Aorta (tissue), 5 donors: ENCODE measurements at places on chromosomes 16 and 17. TPM values are rescaled to one million over a fixed set of nuclear protein-coding genes. Genes with fewer than 3 reads are reported as not detected.

The VAT1L gene
- total RNA-seq = 9.3 TPM

The CCL13 gene
- total RNA-seq = 10.4 TPM

The LRRC37A gene
- 5.1 TPM for total RNA-seq

The RHBDL1 gene
- total RNA-seq = 0.88 TPM

The TP53TG3C gene
- total RNA-seq = not detected

The C17orf78 gene
- not detected for total RNA-seq

The CD300H gene
- total RNA-seq = not detected

The KREMEN2 gene
- not detected for total RNA-seq

The TAT gene
- total RNA-seq = not detected

The DNASE1L2 gene
- total RNA-seq = 0.39 TPM

The TMEM238L gene
- not detected for total RNA-seq

The TEN1 gene
- 15.1 TPM for total RNA-seq

The TUFM gene
- 71.2 TPM for total RNA-seq

The PDIA2 gene
- not detected for total RNA-seq

GRCh38 chr16:56866955-56867830 lies 2.2 kb downstream of the SLC12A3 start:
- no peak for DNase-seq

DNA sequence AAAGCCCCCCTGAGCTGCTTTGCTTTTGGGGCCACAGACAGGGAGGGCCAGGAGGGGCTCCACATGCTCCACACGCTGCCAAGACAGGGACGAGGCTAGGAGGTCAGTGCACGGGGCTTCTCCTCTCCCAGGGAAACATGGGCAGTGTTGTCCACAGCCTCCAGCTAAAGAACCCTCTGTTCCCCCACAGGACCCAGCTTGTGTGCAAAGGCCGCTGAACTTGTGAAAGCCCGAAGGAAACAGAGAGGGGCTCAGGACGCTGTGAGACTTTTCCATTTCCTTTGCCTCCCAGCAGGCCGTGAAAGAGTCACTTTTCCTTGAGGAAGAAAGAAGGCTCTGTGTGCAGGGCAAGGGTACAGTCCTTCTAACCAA lies 9.7 kb downstream of the CDRT4 start:
- DNase-seq = no peak

GRCh38 chr16:88974080-88974915 lies 2.7 kb downstream of the CBFA2T3 start:
- DNase-seq = no peak

- DNase-seq = no peak
Measured at GRCh38 chr17:17345294-17345597, 42.1 kb downstream of the NT5M start.

GRCh38 chr16:11675561-11676511 lies 7.6 kb downstream of the SNN start:
- DNase-seq = no peak

GRCh38 chr17:79670537-79671084 lies 59.8 kb upstream of the RBFOX3 start:
- peak; percentile 35 for DNase-seq

GRCh38 chr16:84465154-84465553 lies 39.3 kb downstream of the MEAK7 start:
- DNase-seq = peak; percentile 48

DNA sequence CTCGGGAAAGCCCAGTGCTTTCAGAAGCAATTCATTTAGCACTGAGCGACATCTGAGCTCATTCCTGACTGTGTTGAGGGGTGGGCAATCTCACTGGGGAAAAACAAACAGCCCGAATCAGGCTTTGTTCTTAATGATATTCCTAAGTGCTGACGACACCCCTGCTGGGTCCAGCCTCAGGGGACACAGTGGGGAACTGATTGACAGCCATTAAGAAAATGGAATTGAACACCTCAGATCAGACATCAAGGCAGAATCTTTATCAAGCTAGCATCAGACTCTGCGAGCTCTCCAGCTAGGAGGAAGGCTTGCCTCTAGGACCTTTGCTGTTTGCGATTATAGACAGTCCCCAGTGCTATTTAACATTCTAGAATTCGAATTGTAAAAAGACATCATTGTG lies 22.5 kb upstream of the LYRM9 start:
- DNase-seq = no peak

DNA sequence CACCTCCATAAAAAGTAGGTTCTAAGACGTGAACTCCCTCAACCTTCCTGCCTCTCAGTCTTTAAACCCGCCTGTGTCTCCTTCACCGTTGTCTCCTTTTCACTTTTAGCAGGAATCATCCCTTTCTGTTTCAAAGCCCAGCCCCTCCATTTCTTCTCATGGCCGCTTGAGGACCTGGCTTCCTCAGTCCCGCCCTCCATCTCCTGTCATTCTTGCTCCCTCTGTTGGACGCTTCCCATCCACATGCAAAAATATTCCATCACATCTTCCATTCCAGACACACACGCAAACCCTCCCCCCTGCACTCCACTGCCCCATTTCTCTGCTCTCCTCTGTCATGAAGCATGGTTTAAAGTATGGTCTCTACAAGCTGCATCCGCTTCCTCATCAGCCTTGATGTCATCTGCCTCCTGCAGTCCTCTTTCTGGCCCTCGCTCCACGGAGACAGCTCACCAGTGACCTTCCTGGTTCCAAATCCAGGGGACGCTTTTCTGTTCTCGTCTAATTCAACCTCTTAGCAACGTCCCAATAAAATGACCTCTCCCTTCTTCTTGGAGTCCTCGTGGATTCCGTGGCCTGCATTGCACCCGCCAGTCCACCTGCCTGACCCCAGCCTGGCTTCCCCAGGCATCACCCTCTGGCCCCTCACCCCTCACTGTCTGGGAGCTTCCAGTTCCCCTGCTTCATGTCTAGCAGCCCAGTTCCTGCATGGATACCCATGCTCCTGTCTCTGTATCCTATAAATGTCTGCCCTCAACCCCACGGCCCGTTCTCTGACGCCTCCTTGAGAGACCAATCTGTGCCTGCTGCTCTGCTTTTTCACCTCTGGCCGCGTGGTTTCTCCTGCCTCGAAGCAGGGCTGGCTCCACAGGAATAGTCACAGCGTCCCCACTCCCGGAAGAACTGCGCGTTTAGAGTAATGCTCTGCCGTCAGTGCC lies 26.2 kb downstream of the ANKRD40 start:
- DNase-seq = no peak

DNA sequence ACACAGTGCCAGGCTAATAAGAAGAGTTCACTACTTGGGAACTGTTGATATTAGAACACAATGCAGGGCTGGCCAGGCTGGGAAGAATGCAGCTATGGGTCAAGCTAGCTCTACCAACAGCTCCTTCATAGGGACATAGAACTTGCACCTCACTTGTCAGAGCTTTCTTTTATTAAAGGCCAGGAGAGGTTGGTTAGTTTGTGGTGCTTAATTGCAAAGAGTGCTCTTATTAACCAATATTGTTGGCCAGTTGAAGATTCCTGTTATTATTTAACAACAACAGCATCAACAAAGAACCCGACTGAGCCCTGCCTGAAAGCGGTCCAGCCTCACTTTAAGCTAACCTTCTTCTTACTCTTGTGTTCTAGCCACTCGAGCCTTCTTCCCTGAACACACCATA lies 43.4 kb upstream of the ANKFN1 start:
- no peak for DNase-seq

- DNase-seq = no peak
Measured at GRCh38 chr16:22386976-22387375, 12.6 kb upstream of the CDR2 start.

DNA sequence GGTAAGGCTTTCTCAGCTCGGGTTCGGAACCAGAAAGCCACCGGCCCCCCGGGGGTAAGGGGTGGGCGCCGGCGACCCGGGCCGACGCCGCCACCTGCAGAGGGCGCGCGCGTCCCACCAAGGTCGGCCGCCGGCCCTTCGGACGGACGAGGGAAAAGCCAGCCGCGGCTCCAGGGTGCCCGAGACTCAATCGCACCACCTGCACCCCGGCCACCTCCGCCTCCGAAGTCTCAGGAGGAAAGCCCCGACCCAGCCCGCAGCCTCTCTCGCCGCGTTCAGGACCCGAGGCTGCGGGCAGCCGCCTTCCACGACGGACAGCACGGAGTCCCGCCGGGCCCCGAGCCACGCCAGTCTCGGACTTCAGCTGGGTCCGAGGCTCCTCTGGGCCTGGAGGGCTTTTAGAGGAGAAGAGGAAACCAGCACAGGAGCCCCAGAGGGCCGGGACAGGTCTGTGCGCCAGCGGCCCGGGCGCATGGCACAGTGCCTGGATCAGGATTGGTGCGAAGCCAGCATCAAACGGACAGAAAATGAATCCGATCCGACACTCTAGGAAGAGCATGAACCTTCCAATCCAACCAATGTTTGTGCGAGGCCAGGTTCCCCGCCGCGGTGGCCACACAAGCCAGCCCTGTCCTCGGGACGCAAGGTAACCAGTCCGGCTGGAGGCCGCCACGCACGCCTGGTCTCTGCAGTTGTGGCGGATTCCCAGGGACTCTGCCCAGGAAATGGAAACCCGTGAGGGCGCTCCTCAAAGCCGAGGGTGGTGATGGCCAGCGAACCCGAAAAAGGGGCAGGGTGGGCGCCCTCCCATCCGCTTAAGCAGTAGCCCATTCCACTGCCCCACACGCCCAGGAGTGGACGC lies 6.7 kb downstream of the CBX8 start:
- peak; percentile 87 for DNase-seq

DNA sequence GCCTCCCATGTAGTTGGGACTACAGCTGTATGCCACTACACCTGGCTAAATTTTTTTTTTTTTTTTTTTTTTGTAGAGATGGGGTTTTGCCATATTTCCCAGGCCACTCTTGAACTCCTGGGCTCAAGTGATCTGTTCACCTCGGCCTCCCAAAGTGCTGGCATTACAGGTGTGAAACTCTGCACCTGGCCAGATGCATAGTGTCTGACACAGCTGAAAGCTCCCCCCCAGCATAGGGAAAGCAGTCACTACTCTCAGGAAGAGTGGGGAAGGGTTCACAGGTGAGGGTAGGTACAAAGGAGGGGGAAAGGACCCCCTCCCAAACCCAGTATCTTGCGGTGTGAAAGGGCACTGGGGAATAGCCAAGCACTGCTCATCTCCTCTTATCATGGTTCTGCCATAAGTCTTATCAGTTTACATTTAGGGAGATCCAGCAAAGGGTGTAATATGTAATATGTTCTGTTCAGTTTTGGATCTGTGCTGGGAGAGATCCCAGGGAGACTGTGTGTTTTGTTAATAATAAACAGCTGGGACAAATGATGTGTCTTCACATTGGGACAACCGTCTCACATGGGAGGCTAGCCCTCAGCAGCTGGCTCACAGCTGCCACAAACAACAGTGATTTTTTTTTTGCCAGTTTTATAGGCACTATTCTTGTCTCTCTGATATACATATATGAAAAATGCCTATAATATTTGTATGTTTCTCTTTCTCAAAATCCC lies 6.8 kb upstream of the CAVIN1 start:
- DNase-seq = no peak

GRCh38 chr16:56795011-56795410 lies 65.1 kb downstream of the NUP93 start:
- DNase-seq = no peak

- no peak for DNase-seq
Measured at GRCh38 chr17:21458054-21458453, 81.9 kb downstream of the KCNJ12 start.

GRCh38 chr17:41442739-41443138 lies 2.0 kb upstream of the KRT38 start:
- DNase-seq = no peak

DNA sequence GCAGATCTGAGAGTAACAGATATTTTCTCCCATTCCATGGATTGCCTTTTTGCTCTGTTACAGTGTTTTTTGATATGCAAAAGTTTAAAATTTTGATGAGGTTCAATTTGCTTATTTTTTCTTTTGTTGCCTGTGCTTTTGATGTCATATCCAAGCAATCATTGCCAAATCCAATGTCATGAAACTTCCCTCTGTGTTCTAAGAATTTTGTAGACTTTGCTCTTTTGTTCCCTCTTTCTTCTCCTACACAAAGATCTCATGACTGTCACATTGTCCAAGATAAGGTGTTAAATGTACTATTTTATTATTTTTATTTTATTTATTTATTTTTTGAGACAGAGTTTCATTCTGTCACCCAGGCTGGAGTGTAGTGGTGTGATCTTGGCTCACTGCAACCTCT lies 18.9 kb upstream of the KCNH6 start:
- DNase-seq = no peak
